Muscle of back (tissue), 13 donors: ENCODE measurements at places on chromosomes 6 and 20. TPM values are rescaled to one million over a fixed set of nuclear protein-coding genes. Genes with fewer than 3 reads are reported as not detected.

- no peak for DNase-seq
These were observed 6.1 kb upstream of the PRELID3B start for GRCh38 chr20:59048681-59049030.

- DNase-seq: no peak
These were observed 490.8 kb downstream of the EPM2A start for GRCh38 chr6:145244349-145245100.

- no peak for DNase-seq
These were observed 519.4 kb downstream of the CDKAL1 start for GRCh38 chr6:21053612-21054011.

DNA sequence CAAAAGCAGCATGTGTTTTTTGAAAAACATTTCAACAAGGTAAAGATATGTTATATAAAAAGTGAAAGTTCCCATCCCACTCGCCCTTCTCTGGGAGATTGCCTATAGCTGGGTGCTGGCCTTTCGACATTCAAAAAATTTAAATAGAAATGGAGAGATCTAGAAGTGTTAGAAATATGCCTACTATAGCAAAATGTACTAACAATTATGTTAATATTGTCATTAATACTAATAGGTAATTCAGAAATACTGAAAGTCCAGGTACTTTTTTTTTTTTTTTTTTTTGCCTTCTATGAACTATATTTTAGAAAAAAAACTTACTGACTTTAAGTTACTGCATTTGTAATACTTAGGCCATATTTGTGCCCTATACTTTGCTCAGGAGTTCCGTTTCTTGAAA is 87.1 kb downstream of the SESN1 start:
- DNase-seq: no peak

- no peak for DNase-seq
These were observed 5.7 kb upstream of the PYGB start for GRCh38 chr20:25242231-25242630.

Gene HLA-DQB2
- 0.41 TPM for polyA plus RNA-seq

Gene RNF39
- polyA plus RNA-seq: 0.59 TPM

Gene RAB44
- 0.19 TPM for polyA plus RNA-seq
